Cortex of kidney (tissue), 1 donor: ENCODE measurements at places on chromosomes 4 and X.

- no peak for DNase-seq
Observed at GRCh38 chr4:9989918-9990635, 31.2 kb downstream of the SLC2A9 start.

- DNase-seq: no peak
Observed at GRCh38 chrX:19887911-19888879, 795 bp upstream of the SH3KBP1 start.

DNA sequence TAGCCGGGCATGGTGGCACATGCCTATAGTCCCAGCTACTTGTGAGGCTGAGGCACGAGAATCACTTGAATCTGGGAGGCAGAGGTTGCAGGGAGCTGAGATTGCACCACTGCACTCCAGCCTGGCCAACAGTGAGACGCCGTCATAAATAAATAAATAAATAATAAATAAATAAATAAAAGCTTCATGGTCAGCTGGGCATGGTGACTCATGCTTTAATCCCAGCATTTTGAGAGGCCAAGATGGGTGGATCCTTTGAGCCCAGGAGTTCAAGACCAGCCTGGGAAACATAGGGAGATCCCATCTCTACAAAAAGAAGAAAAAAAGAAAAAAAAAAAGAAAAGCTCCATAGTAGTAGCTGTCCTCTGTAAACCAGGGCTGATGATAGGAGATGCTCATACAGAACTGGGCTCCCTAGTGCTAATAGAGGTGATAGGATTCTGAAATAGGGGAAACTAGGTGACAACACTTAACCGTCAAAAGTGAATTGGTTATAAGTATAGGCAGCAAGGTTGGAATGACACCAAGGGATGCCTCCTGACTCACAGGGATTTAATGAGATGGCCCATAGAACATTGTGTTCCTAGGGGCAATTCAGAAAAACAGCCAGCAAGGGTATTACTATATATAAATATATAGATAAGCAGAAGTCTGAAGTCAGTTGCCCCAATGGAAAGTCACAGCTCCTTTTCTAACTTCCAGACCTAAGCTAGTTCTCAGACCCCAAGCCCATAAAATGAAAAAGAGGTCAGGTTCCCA lies 41.8 kb upstream of the ARHGEF6 start:
- no peak for DNase-seq

- DNase-seq: no peak
Observed at GRCh38 chr4:168812806-168813205, 197.2 kb downstream of the CBR4 start.

GRCh38 chr4:87589531-87589930 lies 18.8 kb upstream of the DSPP start:
- no peak for DNase-seq

DNA sequence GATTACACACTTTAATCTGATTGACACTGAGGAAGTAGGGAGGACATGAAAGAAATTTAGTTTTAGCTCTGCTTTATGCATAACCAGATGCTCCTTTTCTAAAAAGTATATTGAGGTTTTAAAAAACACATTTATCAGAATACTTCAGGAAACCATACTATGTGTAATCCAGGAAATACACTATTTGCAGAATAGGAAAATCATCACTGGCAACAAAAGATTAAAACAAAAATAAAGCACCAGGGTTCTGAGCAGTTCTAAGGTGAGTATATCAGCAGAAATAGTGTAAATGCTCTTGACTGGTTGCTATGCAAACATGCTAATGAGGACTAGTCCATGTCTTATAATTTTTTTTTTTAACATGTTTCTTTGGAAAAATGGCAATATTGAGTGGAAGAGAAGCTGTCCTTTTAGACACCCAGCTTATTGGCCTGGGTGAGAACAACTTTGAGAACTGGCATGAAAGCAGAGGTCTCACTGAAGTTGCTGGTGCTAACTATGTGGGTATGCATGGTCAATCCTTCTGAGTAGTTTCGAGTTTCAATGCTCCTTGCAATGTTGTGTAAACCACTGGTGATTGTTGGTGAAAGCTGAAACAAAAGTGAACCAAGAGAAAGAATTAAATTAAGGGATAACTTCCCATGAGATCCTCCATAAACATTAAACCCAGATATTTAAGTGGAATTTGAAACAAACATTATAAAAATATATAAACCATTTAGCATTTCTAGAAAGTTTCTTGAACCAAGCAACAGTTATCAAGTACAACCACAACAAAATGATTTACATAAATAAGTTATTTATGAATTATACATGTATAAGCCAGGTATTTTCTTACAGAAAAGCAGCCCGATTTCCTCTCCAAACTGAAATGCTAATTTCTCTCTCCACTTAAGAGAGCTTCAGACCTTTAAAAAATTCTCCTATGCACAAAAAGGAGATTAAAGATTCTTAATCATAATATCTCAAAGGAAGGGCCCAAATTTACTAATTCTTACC lies 20.4 kb upstream of the SCD5 start:
- DNase-seq: no peak

DNA sequence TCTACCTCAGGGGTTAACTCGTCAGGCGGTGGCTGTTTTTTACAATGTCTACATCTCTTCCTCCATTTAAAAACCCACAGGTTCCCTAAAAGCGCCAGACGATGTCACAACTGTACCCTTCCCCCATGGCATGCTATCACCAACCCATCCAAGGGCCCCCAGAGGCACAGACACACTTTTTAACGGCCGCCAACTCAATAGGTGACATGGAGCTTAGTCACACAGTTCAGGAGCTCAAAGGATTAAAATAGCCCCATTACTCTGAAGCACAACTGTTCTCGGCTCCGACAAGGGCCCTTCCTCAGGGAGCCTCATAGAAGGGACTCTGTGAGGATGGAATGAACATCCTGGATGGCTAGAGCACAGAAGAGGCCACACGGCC lies 12.4 kb downstream of the SH3KBP1 start:
- no peak for DNase-seq
